ENCODE measurements at places on chromosomes 5 and 9. TPM values are rescaled to one million over a fixed set of nuclear protein-coding genes. Genes with fewer than 3 reads are reported as not detected.

DNA sequence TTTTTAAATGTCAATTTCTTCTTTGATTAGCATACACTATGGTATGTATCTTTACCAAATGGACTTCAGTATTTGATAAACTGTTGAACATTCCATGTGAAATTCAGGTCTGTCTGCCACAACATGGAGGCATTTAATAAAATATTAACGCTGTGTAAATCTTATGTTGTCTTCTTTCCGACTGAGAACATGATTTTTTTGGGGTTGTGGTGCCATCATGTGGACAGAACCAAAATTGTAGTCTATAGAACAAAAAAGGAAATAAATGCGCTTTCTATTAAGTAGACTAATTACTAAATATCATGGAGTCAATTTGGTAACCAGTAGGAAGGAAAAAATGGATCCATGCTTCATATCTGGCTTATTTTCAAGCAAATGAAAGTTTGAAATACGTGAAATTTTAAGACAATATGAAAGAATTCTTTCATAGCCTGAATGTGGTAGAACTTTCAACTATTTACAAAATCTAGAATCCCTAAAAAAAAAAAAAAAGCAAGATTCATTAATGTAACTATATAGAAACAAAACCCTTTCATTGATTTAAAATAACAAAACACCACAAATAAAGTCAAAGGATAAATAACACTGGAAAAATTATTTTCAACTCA is 2.8 kb upstream of the PLK2 start:
- DNase-seq, result peak; percentile 42

DNA sequence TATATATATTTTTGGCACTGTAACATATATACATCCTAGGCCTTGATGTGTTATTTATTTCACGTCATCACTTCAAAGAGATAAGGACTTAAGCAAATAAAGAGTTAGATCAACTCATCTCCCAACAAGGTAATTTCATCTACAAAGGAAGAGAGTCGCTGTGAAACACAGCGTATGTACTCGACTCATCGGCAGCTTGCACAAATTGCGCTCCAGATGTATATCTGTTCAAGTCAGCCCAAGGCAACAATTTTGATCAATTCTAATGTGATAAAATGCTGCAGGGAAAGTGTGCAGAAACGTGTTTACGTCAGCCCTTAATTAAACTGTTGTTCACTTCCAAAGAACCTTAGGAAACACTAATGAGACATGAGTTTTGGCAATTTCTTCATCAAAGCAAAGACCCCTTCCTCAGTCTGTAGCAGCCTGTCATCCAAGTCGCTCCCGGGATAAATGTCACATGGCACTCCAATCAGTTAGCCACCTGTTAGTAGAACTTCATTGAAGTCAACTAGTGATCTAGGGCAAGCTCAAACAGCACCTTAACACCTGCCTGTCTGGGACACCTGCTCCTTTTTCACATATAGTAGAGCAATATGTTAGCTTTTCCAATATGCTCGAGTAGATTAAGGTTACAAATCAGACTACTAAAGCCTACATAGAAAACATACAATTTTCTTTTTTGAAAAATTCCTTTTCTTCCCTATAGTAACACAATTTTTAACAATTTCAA is 182.4 kb downstream of the NFIB start:
- DNase-seq, result no peak

DNA sequence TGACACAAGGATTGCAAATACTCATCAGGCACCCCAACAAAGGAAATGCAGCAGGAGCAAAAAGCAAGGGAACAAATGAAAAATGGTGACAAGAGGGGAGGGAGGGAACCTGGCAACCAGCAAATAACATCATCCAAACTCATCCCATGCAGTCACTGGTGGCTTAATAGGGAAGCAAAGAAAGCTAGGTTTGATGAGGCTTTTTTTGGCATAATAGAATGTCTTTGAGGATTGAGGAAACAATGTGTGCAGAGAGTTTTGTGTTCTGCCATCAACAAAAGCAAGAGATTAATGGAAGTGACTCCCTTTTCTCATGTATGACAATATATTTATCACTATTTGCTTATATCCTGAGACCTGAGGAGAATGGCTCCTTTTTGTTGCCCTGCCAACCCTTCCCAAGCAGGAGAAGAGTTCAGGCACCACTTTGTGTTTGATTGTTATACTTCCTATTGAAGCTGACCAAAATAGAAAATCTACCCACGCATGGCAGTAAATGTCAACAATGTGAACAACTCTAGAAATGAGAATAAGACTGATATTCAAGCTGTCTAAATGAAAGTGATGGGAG is 375.7 kb downstream of the CAAP1 start:
- no peak for DNase-seq

DNA sequence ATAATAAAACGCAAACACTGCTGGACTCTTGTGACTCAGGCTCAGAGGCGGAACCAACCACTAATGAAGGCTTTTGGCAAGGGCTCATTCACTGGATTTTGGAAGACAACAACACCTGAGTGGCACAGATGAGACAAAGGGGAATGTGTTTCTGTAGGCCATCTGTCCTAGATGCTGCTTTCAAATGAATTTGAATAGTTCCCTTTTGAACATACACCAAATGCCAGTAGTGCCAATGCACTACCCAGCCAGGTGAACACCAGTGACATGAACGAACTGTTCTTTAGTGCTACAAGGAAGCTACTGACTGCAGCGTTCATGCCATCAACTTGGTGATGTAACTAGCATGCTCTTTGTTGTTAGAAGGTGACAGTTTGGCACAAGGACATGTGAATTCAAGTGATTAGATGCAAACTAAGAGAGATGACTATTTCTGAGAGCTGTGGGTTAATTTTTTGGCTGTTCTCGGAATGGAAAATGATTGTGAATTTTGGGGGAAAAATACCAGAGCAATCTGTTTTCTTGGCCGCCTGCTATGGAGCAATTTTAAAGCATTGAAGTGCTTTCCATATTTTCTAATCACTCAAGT is 173.7 kb downstream of the SLC24A2 start:
- DNase-seq, result no peak

DNA sequence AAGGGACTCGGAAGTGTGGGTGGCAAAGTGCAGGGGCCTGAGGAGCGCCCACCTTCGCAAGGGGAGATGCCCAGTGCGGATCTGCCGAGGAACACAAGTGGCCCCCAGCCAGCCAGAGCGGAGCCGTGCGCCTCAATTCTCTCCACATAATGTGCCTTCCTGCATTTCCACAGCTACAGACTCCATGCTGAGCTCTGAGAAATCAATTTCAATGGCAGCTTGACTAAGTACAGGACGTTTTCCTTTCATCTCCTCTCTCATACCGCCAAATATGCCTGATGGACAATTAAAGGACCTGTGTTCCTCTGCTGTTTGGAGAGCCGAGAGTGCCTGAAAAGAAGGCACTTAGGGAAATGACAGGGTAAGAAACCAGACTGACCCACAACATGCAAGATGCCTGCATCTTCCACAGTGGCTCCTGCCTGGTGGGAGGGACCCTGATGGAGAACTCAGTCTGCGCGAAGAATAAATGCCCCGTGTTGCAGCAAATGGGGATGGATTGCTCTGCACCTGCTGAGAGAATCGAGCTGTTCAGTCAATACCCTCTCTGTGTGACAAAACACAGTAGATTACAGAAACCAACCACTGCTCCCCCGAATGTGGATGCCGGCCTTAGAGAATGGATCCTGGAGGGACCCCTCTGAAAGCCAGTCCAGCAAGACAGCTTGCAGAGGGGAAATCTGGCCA is 38.6 kb upstream of the OLFM1 start:
- no peak for DNase-seq

GRCh38 chr9:112032009-112032408 is 135.4 kb downstream of the UGCG start:
- peak; percentile 37 for DNase-seq

DNA sequence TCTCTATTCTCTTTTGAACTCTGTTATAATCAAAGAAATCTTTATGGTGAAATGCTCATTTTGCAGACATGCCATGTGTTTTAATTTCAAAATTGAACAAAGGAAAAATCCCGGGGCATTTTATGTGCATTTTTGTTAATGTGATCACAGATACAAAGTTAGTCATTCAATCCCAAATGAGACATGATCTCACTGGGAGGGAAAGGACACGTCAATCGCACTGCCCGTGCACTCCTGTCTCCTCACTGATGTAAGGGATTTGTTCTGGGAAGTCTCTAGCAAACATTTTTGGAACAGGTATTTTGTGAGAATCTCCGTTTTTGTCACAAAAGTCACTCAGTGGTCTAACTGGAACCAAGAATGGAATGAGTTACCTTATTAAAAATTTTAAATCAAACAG is 97.9 kb upstream of the RANBP6 start:
- DNase-seq, result no peak

DNA sequence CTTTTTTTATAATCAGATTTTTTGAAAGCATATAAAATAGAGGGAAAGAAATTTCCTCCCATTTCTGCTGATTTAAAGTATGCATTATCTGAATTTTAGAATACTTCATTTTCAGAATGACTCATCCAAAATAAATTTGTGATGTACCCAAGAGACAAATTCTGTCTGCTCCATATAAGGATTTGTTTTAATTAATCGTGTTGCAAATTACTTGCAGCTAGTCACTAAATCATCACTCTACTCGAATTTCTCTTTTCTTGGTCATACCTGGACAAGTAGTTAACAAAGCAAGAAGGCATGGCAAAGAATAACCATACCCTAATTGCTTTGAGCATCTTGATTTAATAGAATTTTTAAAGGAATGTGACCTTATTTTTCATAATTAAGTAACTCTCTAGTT is 284.1 kb upstream of the GRAMD2B start:
- no peak for DNase-seq

Gene LTC4S
- total RNA-seq, result 1.1 TPM

Gene DMAC1
- total RNA-seq, result 11.0 TPM

Gene HEMGN
- 1.9 TPM for total RNA-seq

Gene PCDHB15
- total RNA-seq, result not detected

Gene SLC6A3
- not detected for total RNA-seq
